Renal cortex interstitium (tissue), 15 donors: ENCODE measurements at places on chromosomes 5 and 9. TPM values are rescaled to one million over a fixed set of nuclear protein-coding genes. Genes with fewer than 3 reads are reported as not detected.

GRCh38 chr5:168136340-168136739 lies 155.1 kb upstream of the WWC1 start:
- no peak for DNase-seq

GRCh38 chr5:150862070-150862469 lies 15.7 kb downstream of the IRGM start:
- DNase-seq, result no peak

Gene GPX8
- polyA plus RNA-seq, result 77.0 TPM

Gene SLC23A1
- 21.7 TPM for polyA plus RNA-seq

Gene LURAP1L
- polyA plus RNA-seq, result 21.0 TPM

Gene FEM1C
- polyA plus RNA-seq, result 20.8 TPM

Gene SPINK6
- not detected for polyA plus RNA-seq

Gene NRARP
- 7.7 TPM for polyA plus RNA-seq

Gene PAEP
- polyA plus RNA-seq, result 0.22 TPM
